Fibroblast of the aortic adventitia (primary cell): ENCODE measurements at places on chromosomes 1 and 21. TPM values are rescaled to one million over a fixed set of nuclear protein-coding genes. Genes with fewer than 3 reads are reported as not detected.

Gene GPR25
- total RNA-seq, result not detected in 2 replicates

Gene CD53
- not detected in 2 replicates for total RNA-seq

- DNase-seq, result no peak
Measured at GRCh38 chr1:56522680-56523079, 56.7 kb downstream of the PLPP3 start.

DNA sequence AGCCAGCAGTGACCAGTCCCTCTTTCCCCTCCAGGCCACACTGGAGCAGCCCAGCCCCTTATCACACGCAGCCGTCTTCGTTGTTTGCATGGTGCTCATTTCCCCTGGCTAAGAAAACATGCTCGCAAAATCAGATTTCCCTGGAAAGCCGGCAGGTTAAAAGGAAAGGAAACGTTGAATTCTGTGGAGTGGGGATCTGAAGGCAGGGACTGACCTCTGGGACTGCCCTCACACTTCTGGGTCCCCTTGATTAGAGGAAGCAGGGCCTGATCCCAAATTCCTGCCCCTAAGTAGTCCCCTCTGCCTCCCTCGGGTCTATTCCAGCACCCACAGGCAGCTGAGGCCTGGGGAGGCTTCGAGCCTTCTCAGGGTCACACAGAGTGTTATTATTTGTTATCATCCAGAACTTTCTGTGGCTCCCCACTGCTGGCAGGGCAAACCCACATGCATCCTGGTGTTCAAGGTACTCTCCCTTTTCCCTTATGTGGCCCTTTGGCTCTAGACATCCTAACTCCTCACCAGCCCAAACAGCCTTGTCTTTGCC, 125.2 kb upstream of the ZBTB40 start:
- no peak for DNase-seq

GRCh38 chr1:70818401-70818800, 229.2 kb downstream of the PTGER3 start:
- peak; percentile 85 for DNase-seq

GRCh38 chr1:155002464-155003226, at the start of gene ZBTB7B:
Gene ZBTB7B (plus strand): TSS chr1:155002802. CDS start chr1:155014661, 11,859 bp downstream.
- no peak for DNase-seq

DNA sequence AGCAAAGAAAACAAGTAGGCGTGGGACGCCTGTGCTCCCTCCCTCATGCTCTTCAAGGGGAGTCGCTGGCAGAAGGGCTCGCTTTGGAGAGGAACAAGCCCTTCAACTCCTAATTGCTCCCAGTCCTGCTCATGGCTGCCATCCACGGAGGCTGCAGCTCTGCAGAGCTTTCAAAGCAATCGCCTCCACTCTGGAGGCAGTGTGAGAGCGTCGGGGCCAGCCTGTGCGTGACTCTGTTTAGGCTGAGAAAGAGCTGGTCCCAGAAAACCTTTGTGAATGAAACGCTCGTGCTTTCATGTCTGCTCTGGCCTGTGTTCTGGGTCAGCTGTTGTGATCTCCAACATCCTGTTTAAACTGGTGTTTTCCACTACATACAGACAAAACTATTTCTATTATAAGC, 23.9 kb upstream of the RUNX1 start:
- peak; percentile 82 for DNase-seq

- DNase-seq, result no peak
Measured at GRCh38 chr1:31640964-31641363, 3.7 kb downstream of the PEF1 start.

GRCh38 chr1:67634396-67634935, 50.5 kb upstream of the GADD45A start:
- DNase-seq, result no peak
